Activated naive CD4-positive, alpha-beta T cell treated with anti-CD3 and anti-CD28 coated beads for 36 hours (primary cell): ENCODE measurements at places on chromosomes 5 and 9.

GRCh38 chr5:6684075-6684474 lies 29.2 kb upstream of the TENT4A start:
- no peak for DNase-seq

GRCh38 chr5:16934677-16935153 lies 1.4 kb downstream of the MYO10 start:
- no peak for DNase-seq

- no peak for DNase-seq
Measured at GRCh38 chr5:165188556-165189175, 1683.2 kb downstream of the MAT2B start.

- no peak for DNase-seq
Measured at GRCh38 chr5:90093751-90094485, 315.6 kb downstream of the CETN3 start.

GRCh38 chr5:96315431-96315830 lies 117.6 kb downstream of the PCSK1 start:
- no peak for DNase-seq

GRCh38 chr5:179345183-179345432 lies 153 bp downstream of the ADAMTS2 start:
- no peak for DNase-seq

DNA sequence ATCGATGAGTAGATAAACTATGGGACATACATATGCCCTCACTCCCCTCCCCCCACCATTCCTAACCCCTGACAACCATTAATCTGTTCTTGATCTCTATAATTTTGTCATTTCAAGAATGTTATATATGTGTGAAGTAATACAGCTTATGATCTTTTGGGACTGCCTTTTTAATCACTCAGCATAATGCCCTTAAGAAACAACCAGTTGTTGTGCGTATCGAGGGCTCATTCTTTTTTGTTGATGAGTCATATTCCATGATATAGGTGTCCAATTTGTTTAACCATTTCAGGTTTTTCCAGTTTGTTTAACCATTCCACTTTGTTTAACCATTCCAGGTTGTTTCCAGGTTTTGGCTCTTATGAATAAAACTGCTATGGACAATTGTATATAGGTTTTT lies 75.6 kb downstream of the ARHGEF28 start:
- DNase-seq = no peak

- no peak for DNase-seq
Measured at GRCh38 chr9:83477571-83477970, 60.6 kb downstream of the FRMD3 start.

GRCh38 chr5:36230151-36230790 lies 11.5 kb downstream of the NADK2 start:
- DNase-seq = no peak

- no peak for DNase-seq
Measured at GRCh38 chr5:57072218-57072892, 101.5 kb upstream of the GPBP1 start.

DNA sequence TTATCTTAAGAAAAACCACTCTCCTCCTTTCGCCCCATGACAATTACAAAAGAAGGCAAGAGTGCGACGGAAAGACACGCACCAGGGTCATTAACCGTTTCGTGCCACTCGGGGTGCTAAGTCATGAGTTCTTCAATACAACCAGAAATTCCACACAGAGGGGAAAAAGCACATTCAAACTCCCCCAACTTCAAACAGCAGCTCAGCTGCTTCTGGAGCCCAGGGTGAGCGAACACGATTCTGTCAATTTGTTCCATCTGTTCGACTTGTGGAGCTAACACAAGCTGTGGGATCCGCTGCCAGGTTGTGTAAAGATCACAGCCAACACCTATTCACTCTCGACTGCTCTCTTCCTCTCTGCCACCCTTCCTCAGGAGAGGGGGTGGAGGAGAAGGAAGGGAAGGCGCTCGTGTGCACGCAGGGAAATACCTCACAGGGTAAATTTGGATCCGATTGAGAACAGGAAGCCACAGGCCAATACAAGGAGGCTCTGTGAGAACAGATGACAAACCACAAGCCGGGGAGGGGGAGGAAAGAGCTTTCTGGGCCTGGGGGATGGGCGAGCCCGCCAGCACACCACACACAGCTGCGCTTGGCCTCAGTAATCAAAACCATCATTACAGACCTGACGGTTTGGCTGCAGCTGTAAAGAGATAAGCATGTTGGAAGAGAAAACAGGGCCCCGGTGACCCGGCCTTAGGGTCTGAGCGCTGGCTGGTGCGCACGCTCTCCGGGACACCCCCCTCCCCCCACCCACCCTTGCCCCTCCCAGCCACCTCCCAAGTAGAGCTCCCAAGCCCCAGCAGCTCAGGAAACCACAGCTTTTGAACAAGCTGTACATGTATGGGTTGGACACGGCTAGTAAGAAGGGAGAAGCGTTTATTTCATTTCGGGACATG lies 54.3 kb downstream of the PTCH1 start:
- DNase-seq = peak; percentile 91

DNA sequence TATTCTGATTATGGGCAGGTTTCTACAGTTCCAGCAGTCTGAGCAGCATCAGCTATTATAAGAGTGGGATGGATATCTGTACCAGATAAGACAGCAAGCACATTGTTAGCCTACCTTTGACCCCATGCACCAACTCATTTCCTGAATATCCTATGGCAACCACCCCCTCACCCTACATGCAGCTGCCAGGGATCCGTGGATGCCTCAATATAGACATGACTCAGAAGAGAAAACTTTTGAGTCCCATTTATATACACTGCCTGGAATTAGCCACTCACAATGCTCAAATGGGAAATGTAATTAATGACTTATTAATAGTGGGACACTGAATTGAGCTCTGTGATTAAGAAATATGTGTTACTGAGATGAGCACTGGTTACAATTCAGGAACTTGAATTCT lies 124.4 kb downstream of the SSBP2 start:
- no peak for DNase-seq

DNA sequence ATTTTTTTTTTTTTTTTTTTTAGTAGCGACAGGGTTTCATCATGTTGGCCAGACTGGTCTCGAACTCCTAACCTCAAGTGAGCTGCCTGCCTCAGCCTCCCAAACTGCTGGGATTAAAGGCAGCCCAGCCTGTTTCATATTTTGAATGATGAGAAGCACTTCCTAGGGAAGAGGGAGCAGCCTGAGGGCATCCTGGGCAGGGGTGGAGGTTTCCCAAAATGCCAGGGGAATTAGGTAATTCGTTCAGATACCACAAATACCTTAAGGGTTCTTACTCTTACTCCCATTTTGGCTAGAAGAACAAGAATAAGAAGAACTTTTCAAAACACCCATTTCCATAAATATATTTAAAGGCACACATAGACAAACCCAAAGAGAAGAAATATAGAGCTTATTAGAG lies 29.5 kb upstream of the RAPGEF1 start:
- DNase-seq = no peak

DNA sequence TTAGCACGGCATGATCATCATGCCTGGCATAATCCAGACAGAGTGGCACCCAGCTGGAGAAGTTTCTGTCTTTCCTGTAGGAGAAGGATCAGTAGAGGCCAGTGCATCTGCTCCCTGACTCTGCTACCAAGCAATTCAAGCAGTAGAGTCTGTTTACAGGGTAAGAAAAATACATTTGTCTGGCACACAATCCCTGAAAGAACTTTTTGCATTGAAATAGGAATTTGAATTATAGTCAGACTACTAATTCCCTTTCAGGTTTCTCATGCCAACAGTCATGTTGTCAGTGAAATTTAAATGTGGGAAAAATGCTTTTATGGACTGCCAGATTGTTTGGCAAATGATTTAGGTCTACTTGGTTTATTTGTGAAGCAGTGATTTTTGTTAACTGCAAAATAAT lies 125.6 kb downstream of the RAB3C start:
- no peak for DNase-seq

- DNase-seq = no peak
Measured at GRCh38 chr5:124872615-124873014, 126.2 kb upstream of the ZNF608 start.

DNA sequence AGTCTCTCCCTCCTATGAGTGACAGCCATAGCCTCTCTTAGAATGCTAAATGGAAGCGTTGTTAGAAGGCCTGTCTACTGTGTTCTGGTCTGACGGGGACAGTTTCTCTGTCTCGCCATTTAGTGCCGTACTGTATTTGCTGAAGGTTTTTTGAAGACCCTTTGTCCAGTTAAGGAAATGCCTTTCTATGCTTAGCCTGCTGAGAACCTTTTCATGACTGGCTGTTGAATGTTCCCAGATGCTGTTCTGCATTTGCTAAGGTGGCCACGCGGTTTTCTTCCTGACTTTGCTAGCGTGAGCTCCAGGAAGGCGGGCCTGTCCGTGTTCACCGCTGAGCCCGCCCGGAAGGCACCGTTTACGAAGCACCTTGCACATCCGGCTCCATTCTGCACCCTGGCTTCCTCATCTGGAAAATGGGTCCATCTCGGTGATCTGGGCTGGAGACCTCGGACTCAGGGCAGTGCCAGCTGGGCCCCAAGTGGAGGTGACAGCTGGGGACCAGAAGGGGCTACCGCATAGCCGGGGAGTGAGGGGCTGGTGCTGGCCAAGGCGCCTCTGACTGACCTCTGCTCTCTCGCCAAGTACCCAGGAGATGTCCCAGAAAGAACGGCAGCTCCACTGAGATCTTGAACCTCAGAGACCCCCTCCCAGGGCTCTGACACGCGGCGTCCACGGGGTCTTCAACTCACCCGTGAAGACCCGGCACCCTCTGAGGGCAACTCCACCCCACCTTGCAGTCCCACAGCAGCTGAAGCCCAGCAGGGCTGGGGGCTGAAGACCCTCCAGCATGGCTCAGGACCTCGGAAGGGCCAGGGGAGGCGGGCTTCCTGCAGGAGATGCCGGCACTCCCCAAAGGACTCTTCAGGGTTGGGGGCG lies 52.5 kb upstream of the NKD2 start:
- no peak for DNase-seq

GRCh38 chr5:76525956-76526355 lies 97.2 kb downstream of the F2RL2 start:
- no peak for DNase-seq

- DNase-seq = no peak
Measured at GRCh38 chr5:94174748-94175411, 433.5 kb upstream of the POU5F2 start.

GRCh38 chr5:127967983-127968592 lies 115.5 kb upstream of the SLC12A2 start:
- DNase-seq = no peak

- no peak for DNase-seq
Measured at GRCh38 chr5:163259495-163259894, 177.9 kb upstream of the CCNG1 start.

DNA sequence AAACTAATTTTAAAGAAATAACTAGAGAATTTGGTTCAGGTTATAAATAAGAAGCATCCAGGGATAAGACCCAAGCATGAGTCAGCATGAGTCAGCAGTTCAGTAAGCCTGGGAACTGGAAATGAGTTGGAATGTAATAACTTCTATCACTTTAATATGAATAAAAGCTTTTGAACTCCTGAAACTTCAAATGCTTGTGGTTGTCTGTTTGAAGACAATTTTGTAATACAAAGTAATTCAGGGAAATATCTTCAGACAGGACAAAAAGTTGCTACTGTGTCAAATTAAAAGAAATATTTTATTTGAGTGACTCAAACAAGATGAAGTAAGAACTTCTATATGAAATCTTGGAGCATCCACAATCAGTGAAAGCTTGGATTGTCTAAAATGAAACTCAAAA lies 331.2 kb upstream of the DAB2 start:
- DNase-seq = no peak

DNA sequence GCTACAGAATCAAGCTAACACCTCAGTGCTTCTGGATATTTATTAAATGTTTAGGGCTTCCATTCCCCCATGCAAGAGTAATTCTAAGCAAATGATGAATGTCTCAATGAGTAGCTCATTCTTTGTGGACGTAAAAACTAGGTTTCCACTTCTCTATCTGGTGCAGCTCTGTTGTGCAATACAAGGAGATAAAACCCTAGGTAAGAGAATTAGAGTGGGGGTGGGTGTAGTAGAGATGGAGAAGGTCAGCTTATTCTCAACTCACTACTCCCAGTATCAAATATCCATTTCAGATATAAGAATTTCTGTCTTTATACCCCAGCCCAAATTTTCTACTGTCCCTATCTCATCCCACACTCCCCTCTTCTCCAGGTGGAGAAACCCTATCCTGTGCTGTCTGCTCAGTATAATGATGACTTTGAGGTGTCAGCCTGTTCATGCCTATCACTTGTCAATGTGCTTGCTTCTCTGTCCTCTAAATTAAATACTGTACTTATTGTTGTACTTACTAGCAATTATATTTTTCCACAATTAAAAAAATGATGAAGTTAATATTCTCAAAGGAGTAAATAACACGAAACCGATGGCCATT lies 4.3 kb upstream of the FYB1 start:
- no peak for DNase-seq

DNA sequence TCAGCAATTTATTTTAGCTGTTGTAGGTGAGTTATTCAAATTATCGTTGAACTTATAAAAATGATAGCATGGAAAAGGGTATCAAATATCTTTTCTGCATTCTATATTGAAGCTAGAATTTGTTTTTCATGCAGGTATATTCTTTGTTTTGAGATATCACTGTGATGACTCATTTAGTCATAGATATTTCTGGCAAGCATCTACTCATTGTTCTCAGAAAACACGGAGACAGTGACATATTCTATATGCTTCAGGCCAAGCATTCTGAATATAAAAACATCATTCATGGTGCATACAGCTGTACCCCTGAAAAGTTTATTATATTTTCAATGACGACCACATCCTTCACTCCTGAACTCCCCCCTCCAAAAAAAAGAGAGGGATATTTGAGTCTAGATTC lies 150.3 kb upstream of the GRIA1 start:
- DNase-seq = no peak

- no peak for DNase-seq
Measured at GRCh38 chr5:160619381-160619780, 197.7 kb downstream of the PTTG1 start.

GRCh38 chr5:108257996-108258395 lies 123.9 kb downstream of the FBXL17 start:
- no peak for DNase-seq

DNA sequence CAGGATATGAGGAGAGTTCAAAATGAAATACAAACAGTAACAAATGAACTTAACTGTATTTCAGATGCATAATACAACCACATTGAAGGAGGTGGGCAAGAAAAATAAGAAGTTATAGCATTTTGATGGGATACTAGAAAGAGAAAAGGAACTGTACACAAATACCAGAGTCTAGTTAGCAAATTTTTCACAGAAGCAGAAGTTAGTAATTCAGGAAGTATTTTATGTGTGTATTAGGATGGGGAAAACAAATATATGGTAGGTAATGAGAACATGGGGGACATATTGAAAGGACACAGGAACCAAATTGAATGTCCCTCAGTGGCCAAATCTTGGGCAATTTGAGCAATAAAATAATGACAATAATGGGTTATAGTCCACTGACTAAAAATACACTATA lies 18.4 kb downstream of the GM2A start:
- no peak for DNase-seq

DNA sequence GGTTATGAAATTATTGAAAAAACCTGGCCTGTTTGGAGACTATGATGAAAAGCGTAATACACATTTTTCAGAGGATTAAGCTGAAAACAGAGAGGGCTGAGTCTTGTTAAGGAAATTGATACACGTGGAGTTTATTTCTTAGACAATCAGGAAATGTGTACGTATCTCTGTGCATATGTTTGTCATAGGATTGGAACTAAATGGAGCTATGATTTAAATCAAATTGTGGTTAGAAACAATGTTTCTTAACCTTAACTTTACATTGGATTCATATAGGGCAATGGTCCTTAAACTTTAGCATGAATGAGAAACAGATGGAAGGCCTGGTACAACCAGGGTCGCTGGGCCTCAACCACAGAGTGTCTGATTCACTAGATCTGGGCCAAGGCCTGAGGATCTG lies 451.6 kb downstream of the CDH18 start:
- no peak for DNase-seq
